ENCODE measurements at places on chromosomes 1 and 21.

- DNase-seq: peak; percentile 72
These were observed 13.5 kb downstream of the ESPN start for GRCh38 chr1:6438047-6438525.

- no peak for DNase-seq
These were observed 296.3 kb downstream of the NFIA start for GRCh38 chr1:61378494-61379180.

- no peak for DNase-seq
These were observed 202.4 kb downstream of the SMYD3 start for GRCh38 chr1:246304484-246305259.

DNA sequence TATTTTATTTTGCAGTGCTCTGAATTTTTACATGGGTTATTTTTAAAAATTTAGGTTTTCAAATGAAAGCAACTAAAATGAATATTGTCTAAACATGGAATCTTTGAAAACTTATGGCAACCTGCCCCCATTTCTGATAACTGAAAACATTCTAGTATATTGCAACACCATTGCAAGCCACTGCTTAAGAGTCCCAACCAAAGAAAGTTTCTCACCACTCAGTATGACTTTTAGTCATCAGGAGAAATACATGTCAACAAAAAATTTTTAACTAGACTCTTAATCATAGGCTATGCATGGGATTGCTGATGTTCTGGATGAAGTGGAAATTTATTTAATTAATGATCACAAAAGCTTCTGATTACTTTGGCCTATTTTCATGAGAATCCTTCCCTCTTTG lies 112.1 kb downstream of the TNFSF18 start:
- DNase-seq: no peak

DNA sequence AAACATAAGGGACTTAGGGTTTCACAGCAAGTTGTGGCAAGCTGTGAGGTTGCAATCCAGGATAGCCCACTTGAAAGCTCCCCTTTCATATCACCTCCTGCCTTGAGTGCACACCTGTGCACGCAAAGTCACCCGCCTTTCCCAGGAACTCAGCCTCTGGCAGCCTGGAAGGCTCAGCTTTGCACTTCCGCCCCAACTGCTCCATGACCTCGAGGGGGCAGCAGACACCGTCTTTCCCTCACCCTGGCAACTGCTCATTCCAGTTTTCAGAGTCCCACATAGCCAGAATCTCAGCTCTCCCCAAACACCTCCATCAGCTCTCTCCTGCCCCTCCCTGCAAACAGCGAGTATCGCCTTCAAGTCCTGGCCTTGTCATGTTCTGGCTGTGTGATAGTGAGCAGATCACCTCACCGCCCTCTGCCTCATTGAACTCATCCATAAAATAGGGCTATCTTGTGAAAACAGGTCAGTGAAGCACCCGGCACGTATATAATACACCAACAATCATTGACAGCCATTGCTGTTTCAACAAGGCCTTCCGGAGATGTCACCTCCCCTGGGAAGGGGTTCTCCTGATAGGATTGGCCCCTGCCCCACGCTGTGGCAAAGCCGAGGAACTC lies 32.2 kb upstream of the EPB41 start:
- DNase-seq: peak; percentile 69
